Posterior cingulate gyrus (tissue), 11 donors: ENCODE measurements at places on chromosomes 4 and X.

GRCh38 chrX:102580891-102581290 lies 18.4 kb upstream of the ARMCX5 start:
- no peak for DNase-seq

DNA sequence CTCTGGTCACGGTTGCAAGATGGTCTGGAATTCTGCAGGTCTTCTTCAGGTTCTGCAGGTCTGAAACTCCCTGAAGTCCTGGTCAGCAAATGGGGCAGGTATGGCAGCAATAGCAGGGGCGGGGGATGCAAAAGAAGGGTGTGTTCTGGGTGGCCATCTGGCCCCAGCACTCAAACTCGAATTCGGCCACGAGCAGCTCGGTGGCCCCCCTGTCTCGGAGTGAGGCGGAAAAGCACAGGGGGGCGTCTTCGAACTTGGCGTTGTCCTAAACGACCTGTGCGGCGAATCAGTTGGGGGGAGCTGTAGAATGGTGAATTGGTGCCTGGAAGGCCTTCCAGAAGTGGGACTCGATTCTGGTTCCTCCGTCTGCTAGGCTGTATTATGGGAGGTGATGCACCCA lies 2.1 kb downstream of the RTL5 start:
- DNase-seq, result no peak

GRCh38 chr4:56803471-56803870 lies 18.0 kb downstream of the SPINK2 start:
- no peak for DNase-seq

- DNase-seq, result no peak
Observed at GRCh38 chrX:13565511-13565910, 3.9 kb upstream of the EGFL6 start.

- no peak for DNase-seq
Observed at GRCh38 chr4:744212-744841, 38.7 kb downstream of the PCGF3 start.

GRCh38 chr4:86558797-86559196 lies 35.3 kb upstream of the PTPN13 start:
- no peak for DNase-seq

DNA sequence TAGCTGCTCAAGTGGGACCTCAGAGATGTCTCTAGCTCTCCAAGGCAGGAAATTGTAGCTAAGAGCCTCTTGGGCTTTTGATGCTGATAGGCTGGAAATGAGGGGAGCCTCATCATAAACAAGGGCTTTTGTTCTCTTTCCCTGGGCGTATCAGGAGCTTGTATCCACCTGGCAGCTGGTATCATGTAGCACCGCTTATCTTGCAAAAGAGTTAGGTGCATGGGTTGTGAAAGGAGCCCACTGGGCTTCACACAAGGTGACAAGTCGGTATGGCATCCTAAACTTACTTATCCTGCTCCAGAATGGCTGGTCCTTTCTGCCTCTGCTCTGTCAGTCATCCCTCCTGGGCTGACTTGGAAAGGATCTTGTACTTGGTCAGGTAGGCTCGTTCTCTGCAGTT lies 565.8 kb downstream of the GRXCR1 start:
- DNase-seq, result no peak
